HCT116 (cell line): ENCODE measurements at places on chromosomes 5 and 9. TPM values are rescaled to one million over a fixed set of nuclear protein-coding genes. Genes with fewer than 3 reads are reported as not detected.

Gene SLC4A9
- 0.49 TPM for total RNA-seq

DNA sequence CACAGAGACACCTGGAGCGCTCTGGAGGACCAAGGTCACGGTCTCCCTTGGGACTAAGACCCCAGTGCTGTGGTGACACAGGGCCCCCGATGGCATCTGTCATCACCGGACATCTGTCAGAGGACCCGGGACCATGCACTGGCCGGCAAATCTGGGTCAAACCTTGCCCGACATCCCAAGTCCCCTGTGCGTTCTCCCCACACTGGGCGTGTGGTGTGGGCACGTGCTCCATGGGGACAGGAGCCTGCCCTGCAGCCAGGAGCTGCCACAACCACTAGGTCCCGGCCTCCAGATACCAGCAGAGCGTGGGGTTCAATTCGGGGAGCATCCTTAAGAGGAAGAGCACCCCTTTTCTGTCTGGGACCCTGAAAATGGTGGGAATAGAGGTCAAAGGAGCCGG, 3.5 kb downstream of the AGPAT2 start:
- DNase-seq: no peak
- no peaks in the 10 kb centered on the region for H3K27me3 ChIP-seq
- no peak overlapping the region for H3K27ac ChIP-seq

Gene RALGDS
- total RNA-seq: 36.1 TPM

Gene CBY3
- not detected for total RNA-seq

DNA sequence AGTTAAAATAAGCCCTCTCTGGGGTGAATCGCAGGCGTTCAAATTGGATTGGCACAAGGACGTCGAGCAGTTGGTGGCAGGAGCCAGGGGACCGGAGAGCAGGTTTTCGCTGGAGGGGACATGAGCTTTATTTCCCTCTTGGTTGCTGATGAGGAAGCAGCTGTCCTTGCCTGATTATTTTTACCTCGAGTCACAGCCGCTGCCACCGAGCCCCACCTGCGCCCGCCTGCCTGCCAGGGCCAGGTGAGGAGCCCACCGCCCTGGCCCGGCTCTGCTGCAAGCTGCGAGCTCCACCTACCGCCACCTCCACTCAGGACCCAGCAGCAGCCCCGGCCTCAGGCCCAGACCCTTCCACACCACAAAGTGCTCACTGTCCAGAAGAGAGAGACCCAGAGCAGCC, 9.0 kb upstream of the ADGRD2 start:
- H3K36me3 ChIP-seq: no peaks in the 10 kb centered on the region
- no peaks in the 10 kb centered on the region for H3K27me3 ChIP-seq
- H3K4me3 ChIP-seq: no peak overlapping the region
- peaks cover 16% of the 10 kb centered on the region for H3K4me1 ChIP-seq
- H3K27ac ChIP-seq: no peak overlapping the region

- H3K36me3 ChIP-seq: no peaks in the 10 kb centered on the region
- H3K4me1 ChIP-seq: peaks cover 21% of the 10 kb centered on the region
- H3K4me3 ChIP-seq: no peak overlapping the region
- no peak for DNase-seq
- no peaks in the 10 kb centered on the region for H3K27me3 ChIP-seq
Observed at GRCh38 chr9:123927625-123928532, 2.0 kb downstream of the DENND1A start.

DNA sequence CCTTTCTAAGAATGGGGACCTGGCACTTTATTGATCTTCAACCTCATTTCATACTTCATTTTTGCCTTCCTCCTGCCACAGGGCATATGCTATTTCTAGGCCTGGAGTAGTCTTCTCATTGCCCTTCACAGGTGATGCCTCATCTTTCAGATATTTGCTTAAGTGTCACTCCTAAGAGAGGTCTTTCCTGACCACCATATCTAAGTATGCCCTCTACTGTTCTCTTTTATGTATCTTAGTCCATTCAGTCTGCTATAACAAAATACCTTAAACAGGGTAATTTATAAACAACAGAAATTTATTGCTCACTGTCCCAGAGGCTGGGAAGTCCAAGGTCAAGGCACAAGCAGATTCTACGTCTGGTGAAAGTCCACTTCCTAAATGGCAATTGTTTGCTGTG, 99.1 kb downstream of the ADAMTS6 start:
- no peak for DNase-seq
- H3K27ac ChIP-seq: no peak overlapping the region
- no peaks in the 10 kb centered on the region for H3K27me3 ChIP-seq
- no peaks in the 10 kb centered on the region for H3K36me3 ChIP-seq
- no peaks in the 10 kb centered on the region for H3K4me1 ChIP-seq

Gene PCDHGA9
- 0.34 TPM for total RNA-seq

GRCh38 chr9:83521011-83521410, 17.2 kb downstream of the FRMD3 start:
- H3K4me1 ChIP-seq: no peaks in the 10 kb centered on the region
- H3K27ac ChIP-seq: no peak overlapping the region
- no peaks in the 10 kb centered on the region for H3K27me3 ChIP-seq
- no peak for DNase-seq

Gene ARSI
- total RNA-seq: 0.07 TPM

DNA sequence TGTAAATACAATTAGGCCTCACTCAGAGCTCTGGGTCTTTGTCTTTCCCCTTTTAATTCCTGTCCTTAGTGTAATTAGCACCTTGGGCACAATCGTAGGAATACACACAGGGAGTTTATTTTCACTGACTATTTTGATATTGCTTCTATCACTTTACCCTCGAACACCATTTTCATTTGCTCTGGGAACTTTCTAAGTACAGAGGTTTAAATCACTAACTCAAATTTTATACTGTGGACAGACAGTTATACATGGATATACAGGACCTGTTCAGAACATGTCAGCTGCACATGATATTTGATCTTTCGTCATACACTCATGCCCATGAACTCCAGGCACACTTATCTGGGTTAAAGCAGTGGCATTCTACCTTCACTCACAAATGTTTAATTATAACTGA, 217.8 kb upstream of the TMEM161B start:
- H3K4me1 ChIP-seq: no peaks in the 10 kb centered on the region
- H3K27me3 ChIP-seq: no peaks in the 10 kb centered on the region
- no peak for DNase-seq

Gene TRIM7
- 30.2 TPM for total RNA-seq

DNA sequence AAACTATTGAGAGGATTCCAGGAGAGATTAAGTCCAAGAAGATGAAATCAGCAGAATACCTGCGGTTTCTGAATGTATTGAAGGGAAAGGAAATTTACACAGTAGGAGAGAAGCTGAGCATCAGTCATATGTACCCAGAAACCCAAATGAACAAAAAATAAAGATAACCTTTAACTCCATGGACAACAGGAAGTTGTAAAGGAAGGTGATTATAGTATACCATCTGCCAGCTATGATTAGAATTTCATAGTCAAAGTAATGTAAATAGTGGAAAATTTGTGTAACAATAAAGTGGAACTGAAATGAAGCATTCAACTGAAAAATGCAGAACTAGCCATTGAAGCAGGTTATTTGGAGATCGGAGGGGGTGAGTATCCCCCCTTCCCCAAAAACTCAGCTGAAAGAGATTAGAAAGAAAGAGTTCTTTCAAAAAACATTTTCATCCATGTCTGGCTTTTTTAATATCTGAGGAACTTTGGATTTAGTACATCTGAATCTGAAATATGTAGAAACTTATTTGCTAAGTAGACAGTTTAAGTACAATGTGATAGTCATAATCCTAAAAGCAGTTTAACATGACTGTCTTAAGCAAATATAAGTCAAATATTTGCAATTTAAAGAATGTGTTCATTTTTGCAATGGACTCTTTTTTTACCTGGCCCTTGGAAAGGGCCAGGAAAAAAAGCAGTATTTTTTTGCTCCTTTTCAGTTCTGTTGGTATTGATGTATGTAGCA, 58.4 kb downstream of the APC start:
- H3K4me3 ChIP-seq: no peak overlapping the region
- DNase-seq: no peak
- H3K27ac ChIP-seq: no peak overlapping the region

Gene BTNL9
- 11.7 TPM for total RNA-seq

- H3K36me3 ChIP-seq: no peaks in the 10 kb centered on the region
- DNase-seq: no peak
- H3K27ac ChIP-seq: no peak overlapping the region
- no peaks in the 10 kb centered on the region for H3K27me3 ChIP-seq
- no peak overlapping the region for H3K4me3 ChIP-seq
Observed at GRCh38 chr9:81513059-81513458, 176.3 kb downstream of the TLE1 start.

DNA sequence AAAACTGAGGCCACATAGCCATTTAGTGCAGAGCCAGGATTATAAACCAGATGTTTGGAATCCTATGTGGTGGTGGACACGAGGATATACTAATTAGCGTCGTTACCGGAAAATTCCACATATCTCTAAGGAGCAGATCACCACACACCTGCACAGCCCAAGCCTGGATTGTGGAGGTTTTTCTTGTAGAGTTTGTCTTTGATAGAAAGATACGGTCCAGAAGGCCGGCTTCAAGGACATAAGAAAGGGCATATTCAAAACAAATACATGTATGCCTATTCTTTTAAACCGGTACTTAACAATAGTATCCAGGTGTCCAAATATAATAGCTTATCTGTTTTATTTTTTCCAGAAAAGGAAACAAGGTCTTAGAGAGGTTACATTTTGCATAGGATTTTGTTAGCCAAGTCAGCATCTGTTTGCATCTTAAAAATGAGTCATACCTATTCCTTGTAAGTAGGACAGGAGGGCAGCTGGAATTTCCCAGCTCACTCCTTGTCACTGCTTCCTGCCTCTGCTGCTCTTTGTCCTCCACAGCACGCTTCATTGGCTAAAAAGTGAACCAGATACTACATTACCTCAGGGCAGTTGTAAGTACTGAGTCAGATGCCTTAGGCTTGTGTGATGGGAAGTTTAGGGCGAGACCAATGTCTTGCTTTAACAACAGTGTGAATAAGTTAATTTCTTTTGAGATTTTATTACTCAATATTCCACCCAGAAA, 3.6 kb downstream of the TMC1 start:
- no peaks in the 10 kb centered on the region for H3K27me3 ChIP-seq
- H3K4me3 ChIP-seq: no peak overlapping the region
- peak; percentile 81 for DNase-seq

Gene TNFSF8
- not detected for total RNA-seq

DNA sequence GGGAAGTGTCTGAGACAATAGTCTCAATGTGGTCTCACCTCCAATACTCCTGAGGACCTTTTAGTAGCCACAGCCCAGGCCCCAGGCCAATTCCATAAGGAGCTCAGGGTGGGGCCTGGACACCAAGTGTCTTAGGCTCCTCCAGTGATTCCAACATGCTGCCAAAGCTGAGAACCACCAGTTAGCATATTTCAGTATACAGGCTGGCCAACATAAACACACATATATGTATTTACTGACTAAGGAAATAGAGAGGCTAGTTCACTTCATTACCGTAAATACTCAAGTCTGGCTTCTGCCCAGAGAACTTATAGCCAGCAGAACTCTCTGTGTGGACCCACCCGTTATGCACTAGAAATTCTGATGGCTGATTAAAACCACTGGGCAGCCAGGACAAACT, 24.1 kb downstream of the S1PR3 start:
- no peak overlapping the region for H3K27ac ChIP-seq
- DNase-seq: no peak
- no peaks in the 10 kb centered on the region for H3K36me3 ChIP-seq
- no peak overlapping the region for H3K4me3 ChIP-seq
- H3K27me3 ChIP-seq: no peaks in the 10 kb centered on the region

GRCh38 chr5:79924936-79925893, 65.8 kb downstream of the MTX3 start:
- no peaks in the 10 kb centered on the region for H3K36me3 ChIP-seq
- no peak overlapping the region for H3K4me3 ChIP-seq
- no peaks in the 10 kb centered on the region for H3K4me1 ChIP-seq
- DNase-seq: no peak
- H3K27me3 ChIP-seq: peaks cover 5% of the 10 kb centered on the region; the same call in 1 of the 2 replicates

Gene EDIL3
- 0.32 TPM for total RNA-seq

DNA sequence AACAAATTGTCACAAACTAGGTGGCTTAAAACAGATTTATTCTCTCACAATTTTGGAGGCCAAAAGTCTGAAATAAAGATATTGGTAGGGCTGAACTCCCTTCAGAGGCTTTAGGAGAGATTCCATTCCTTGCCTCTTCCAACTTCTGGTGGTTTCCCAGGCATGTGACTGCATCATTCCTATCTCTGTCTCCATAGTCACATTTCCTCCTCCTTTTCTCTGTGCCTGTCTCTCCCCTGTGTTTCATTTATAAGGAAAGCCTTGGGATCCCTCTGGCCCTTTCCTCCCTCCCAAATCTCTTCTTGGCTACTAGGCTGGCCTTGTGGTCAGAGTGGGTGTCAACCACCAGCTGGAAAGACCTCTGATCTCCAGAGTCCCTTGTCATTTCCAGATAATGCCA, 78.2 kb downstream of the SNX18 start:
- H3K36me3 ChIP-seq: no peaks in the 10 kb centered on the region
- no peak overlapping the region for H3K4me3 ChIP-seq
- H3K4me1 ChIP-seq: no peaks in the 10 kb centered on the region
- no peak for DNase-seq
- no peak overlapping the region for H3K27ac ChIP-seq

Gene GTF3C4
- total RNA-seq: 26.4 TPM

GRCh38 chr9:92608909-92609445, 61.0 kb downstream of the IPPK start:
- no peaks in the 10 kb centered on the region for H3K4me1 ChIP-seq
- no peaks in the 10 kb centered on the region for H3K27me3 ChIP-seq
- no peaks in the 10 kb centered on the region for H3K36me3 ChIP-seq
- H3K27ac ChIP-seq: no peak overlapping the region
- no peak overlapping the region for H3K4me3 ChIP-seq

Gene ZNG1C
- total RNA-seq: 28.4 TPM

Gene HTR4
- total RNA-seq: not detected

Gene TPPP
- 3.9 TPM for total RNA-seq

DNA sequence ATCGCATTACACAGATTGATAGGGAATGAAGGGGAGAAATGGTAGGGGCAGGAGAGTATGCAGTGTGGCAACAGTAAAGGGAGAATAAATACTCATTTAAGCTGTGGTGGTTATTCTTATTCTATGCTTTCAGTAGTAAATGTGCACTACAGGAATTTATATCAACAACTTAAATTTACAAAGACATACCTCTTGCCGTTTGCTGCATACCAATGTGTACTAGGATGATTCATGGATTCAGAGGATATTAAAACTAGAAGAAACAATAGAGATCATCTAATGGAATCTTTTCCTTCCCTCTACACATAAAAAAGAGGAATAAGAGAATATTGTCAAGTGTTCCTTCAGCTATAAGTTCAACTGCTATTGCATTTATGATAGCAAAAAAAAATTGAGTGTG, 103.3 kb upstream of the RASA1 start:
- H3K4me3 ChIP-seq: no peak overlapping the region
- no peaks in the 10 kb centered on the region for H3K36me3 ChIP-seq
- H3K4me1 ChIP-seq: no peaks in the 10 kb centered on the region
- no peaks in the 10 kb centered on the region for H3K27me3 ChIP-seq
- H3K27ac ChIP-seq: no peak overlapping the region

DNA sequence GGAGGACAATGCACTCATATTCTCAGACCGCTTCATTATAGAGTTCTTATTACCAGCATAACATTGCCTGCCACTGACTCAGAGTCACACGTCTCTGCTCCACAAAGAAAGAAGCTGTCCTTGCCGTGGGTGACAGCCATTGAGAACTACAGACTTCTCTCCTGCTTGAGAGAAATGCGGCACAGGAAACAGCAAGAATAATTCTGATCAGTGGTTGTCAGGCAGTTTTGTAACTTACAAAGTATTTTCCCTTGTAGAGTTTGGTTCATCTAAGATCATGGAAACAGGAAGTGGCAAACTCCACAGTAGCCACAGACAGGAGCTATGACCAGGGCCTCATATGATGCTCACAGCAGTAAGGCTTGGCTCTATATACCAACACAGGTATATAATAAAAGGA, 47.0 kb downstream of the KCNV2 start:
- no peaks in the 10 kb centered on the region for H3K27me3 ChIP-seq
- H3K4me1 ChIP-seq: no peaks in the 10 kb centered on the region
- peaks cover 10% of the 10 kb centered on the region; the same call in 1 of the 2 replicates for H3K36me3 ChIP-seq
- H3K27ac ChIP-seq: no peak overlapping the region
- no peak for DNase-seq
